ENCODE measurements at places on chromosomes 4 and X.

DNA sequence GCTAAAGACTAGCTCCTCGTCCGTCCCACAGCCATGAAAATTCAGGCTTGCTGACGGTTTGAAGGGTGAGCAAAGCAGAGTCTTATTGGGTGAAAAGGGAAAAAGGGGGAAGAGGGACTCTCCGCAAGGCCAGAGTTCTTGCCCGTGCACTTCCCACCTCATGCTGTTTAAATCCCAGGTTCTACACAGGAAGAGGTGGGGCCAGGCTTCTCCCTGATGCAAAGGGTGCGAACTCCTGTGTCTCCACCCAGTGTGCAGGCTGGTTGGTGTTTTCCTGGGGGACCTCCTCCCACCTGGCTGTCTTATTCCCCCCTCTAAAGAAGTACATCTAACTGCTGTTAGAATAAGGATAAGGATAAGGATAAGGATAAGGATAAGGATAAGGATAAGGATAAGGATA, 18.0 kb upstream of the LANCL3 start:
- no peak for DNase-seq

GRCh38 chrX:11449613-11450012, 156.4 kb downstream of the AMELX start:
- DNase-seq, result no peak

GRCh38 chr4:158796370-158797140, 27.7 kb downstream of the FNIP2 start:
- peak; percentile 58 for DNase-seq

GRCh38 chr4:169251291-169252235, 19.2 kb downstream of the SH3RF1 start:
- DNase-seq, result no peak

GRCh38 chr4:76232681-76233080, 18.8 kb upstream of the FAM47E start:
- DNase-seq, result no peak

GRCh38 chrX:46324166-46324565, 221.1 kb downstream of the ZNF674 start:
- DNase-seq, result no peak

GRCh38 chr4:76017056-76017686, 6.1 kb downstream of the CXCL10 start:
- no peak for DNase-seq

GRCh38 chr4:157706155-157706554, 466.7 kb downstream of the GASK1B start:
- no peak for DNase-seq

DNA sequence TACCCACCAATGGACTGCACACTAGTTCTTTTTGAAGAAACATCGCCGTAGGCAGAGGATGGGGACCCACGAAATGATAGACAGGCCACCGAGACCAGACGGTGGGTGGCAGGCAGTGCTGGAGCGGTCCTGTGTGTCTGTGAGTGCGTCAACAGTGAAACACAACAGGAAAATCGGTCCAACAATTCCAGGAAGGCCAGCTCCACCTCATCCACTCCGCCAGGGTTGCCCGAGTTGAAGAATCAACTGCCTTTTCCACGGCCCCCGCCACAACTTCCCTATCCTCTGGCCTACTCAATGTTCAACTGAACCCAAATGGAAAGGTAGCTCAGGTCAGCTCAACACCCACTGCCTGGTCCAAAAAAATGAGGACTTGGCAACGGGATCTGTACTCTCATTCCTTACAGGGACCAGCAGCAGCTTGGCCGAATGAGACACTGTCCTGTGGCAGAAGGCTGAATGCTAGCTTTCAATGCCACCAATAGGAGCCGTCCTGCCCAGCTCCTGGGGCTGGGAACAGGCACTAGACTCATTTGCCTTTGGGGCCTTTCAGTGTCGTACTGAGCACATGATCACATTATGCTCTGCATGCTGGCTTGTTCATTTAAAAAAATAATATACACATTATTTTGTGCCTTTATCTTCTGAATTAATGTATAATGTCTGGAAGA, 43.5 kb downstream of the MID1 start:
- DNase-seq, result no peak

GRCh38 chr4:104772849-104773248, 278.2 kb upstream of the CXXC4 start:
- DNase-seq, result no peak
